H1 (cell line): ENCODE measurements at places on chromosomes 2 and 18.

GRCh38 chr18:34729264-34729663 is 19.2 kb downstream of the DTNA start:
- DNase-seq = peak; percentile 27

DNA sequence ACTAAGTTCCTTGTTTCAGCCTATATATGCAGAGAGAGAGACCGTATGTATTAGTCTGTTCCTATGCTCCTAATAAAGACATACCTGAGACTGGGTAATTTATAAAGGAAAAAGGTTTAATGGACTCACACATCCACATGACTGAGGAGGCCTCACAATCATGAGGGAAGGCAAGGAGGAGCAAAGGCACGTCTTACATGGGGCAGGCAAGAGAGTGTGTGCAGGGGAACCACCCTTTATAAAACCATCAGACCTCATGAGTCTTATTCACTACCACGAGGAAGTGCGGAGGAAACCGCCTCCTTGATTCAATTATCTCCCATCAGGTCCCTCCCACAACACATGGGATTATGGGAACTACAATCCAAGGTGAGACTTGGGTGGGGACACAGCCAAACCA is 73.8 kb downstream of the TMEM18 start:
- no peak for DNase-seq

GRCh38 chr2:42998721-42999120 is 206.3 kb upstream of the HAAO start:
- DNase-seq = no peak

GRCh38 chr2:46334389-46335271 is 37.4 kb downstream of the EPAS1 start:
- no peak for DNase-seq

DNA sequence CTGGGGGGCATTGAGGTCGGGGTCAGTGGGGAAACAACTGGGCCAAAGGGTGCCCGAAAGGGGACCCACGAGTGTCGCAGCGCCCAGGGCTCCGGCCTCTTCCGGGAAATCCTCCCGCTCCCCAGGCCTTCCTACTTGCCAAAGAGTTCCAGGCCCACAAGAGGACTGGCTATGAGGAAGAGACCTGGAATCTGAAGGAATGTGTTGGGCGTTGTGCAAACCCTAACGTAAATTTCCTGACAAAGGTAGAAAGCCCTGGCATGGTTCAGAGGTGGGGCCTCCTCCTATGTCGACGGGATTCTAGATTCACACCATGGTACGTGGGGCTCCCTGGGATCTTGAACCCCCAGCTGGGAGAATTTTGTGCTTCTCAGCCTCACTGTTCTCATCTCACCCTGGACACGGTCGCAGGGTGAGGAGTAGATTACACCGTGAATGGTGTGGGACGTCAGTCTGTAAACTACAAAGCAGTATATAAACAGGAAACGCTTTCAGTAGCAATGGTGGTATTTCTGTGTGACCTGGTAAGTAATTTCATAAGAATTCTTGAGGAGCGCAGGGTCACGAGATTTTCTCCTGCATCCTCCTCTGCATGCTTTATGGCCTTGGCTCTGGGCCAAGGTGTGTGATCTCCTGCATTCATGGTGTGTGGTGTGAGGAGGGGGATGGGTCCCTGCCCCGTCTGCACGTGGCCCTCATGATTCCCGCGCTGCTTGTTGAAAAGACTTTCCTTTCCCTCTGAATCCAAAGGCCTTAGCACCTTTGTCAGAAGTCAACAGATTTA is 868 bp downstream of the HSBP1L1 start:
- DNase-seq = no peak

GRCh38 chr2:83016343-83017110 is 1442.6 kb downstream of the SUCLG1 start:
- DNase-seq = no peak

DNA sequence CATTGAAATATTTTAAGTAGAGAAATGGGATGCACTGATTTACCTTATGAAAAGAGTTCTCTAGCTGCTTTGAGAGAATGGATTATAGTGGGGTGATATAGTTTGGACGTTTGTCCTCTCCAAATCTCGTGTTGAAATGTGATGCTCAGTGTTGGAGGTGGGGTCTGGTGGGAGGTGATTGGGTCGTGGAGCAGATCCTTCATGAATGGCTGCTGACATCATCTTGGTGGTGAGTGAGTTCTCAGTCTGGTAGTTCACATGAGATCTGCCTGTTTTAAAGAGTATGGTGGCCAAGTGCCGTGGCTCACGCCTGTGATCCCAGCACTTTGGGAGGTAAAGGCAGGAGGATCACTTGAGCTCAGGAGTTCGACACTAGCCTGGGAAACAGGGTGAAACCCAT is 58.7 kb upstream of the SH3RF3 start:
- no peak for DNase-seq

- DNase-seq = no peak
Measured at GRCh38 chr18:45802814-45803492, 22.5 kb upstream of the SIGLEC15 start.

DNA sequence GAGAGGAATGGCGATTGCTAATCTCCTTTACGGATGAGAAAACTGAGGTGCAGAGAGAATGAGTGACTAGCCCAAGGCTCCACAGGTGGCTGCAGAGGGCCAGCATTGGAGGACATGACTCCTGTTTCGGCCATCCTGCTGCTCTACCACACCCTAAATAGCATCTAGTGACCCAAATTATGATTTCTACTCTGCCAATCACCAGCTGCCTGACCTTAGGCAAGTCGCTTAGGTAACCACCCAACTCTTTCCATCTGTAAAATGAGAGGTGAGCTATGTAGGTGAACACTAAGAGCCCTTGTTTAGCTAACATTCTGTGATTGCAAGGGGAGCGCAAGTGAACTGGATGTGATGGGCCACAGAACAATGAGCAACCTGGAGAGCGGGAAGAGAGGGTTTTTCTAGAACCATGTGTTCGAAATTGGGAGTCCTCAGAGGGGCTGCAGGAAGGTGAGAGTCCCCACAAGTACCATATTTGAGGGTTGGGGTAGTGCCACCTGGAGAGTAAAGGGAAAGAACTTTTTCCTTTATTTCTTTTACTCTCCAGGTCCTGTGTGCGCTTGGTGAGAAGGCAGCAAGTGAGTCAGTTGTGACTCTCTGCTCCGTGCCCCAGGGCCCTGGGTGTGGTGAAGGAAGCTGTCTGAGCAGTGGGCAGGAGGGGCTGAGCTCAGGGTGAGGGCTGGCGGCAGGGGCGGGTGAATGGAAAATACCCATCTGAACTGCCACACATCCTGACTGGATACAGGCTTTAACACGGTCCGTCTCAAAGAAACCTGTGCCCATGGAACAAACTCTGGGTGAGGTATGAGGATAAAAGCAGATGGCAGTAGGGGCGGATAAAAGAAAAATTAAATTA is 2.4 kb downstream of the CYP27C1 start:
- DNase-seq = no peak

DNA sequence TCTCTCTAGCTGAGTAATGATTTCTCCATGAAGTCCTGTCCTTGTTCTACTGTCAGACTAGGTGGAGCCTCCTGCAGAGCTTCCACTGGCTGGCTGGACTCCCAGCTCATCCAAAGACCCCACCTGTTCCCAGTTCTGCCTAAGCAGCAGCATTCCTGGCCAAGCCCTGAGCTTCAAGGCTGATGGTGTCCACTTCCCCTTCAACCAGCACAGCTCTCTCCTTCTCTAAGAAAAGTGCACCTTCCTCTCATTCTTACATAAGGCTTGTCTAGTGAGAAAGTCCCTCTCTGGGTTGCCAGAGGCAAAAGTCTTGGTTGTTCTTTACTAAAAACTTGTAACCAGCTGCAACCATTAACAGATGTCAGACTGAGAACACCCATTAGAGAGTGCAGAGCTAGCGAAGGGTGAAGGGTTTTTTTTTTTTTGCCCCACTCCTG is 58.9 kb downstream of the CXCR4 start:
- no peak for DNase-seq

DNA sequence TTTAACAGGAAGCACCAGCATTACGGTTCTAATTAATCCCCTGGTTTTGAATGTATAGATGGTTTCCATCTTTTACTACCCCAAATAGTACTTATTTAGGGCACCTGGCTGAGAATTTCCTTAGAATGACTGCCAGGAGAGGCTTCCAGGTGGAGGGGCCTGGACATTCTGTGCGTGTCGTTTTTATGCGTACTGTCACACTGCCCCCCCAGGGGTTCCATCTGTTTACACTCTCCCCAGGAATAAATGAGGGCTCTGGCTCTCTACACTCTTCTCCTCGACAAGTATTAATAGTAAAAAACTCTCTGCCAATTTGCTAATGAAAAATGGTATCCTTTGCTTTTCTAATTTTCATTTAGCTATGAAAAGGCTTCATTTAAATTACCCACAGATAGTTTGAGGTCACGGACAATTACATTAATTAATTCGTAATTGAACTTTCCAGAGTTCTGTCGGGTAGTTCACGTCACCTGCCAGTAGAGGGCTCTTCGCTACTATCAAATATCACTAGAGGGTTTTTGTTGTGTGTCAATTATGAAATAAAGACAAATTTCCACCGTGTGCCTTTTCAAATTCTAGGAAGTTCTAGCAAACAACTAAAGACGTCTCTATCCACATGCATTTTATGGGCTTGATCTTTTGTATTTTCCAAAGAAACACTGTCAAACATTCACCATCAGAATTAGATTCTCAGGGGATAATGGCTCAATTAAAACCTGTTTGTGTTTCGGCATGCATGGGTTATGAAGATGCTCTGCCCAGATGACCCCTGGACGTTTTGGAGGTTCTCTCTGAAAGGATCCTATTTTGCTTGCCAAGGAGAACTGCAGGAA is 88.8 kb upstream of the ASB18 start:
- no peak for DNase-seq

DNA sequence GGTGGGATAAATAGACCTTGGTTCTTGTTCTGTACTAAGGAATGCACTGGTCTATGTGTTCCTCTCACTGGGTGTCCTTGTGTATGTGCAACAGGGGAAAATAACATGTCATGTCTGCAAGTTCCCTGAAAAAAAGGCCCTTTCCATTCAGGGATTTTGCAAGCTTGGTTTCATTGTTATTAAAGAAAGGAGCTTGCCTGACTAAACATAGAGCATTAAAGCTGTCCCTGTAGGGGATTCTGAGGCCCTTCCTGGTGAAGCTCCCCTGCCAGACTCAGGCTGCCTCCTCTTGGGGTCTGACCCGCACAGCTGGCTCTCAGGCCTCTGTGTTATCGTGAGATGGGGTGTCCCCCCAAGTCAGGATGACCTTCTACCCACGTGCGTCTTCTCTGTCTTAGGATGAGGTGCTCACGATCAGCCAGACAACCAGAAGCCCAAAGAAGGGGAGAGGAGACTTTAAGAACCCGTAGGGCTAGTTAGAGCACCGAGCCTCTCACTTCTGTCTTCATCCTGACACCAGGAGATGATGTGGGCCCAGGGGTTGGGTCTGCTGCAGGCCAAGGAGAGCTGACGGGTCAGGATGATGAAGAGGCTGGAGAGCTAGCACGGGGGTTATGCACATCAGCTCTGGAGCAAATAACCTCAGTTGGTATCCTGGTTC is 21.2 kb downstream of the CAPG start:
- no peak for DNase-seq

GRCh38 chr2:190470256-190470826 is 62.2 kb downstream of the MFSD6 start:
- DNase-seq = no peak

DNA sequence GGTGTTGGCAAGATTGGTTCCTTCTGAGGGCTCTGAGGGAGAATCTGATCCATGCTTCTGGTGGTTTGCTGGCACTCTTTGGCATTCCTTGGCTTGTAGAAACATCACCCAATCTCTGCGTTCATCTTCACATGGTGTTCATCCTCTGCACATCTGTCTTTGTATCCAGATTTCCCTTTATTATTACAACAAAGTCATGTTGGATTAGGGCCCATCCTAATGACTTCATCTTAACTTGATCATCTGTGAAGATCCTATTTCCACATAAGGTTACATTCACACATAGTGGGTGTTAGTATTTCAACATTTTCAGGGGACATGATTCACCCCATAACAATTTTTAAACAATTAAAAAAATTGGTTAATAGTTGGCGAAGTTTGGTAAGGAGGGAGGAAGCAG is 177.4 kb upstream of the CWC22 start:
- no peak for DNase-seq
